ENCODE measurements at places on chromosomes 3 and 15.

DNA sequence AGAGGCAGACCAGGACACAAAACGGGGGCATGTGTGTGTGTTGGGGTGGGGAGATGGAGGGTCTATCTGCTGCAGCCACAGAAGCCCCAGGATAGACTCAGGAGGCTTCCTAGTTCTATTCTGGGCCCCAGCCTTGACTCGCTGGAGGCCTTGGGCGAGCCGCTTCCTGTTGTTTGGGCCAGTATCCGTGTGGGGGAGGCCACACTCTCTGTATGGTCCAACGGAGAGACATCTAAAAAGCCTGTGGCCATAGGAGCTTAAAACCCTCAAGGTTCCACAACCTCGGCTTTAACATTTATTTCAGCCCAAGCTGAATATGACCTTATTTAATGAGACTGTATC is 32.8 kb downstream of the POC1A start:
- no peak for DNase-seq

DNA sequence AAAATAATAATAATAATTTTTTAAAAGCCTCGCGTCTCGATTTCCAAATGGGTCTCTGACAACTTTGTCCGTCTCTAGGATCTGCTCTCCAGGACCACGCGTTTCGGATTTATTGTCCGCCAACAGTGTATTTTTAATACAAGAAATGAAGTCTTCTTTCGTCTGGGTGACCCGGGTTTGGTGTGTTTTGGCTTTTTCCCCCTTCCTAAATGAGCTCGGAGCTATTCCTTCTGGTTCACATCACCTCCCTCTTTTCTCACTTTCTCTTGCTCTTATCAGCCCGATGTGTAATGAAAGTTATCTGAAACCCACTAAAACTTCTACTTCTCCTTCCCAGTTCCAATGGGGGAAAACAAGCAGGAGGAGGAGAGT is 516.7 kb downstream of the MECOM start:
- no peak for DNase-seq

DNA sequence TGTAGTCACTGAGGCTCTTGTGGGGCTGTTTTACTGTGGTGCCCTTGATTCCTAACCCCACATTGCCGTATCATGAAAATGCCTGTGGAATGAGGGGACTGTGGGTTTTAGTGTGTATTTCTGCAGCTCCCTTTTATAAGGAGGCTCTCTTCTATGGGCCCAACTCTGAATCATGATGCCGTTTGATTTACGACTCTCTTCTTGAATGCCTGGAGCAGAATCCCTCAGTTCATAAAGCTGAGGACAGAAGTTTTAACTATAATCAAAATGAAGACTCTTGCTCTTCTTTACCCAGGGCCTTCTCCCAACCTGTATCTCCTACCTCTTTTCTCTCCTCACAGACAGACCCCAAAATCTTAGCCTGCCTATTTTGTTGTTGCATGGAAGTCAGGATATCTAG is 109.5 kb downstream of the RARB start:
- DNase-seq = no peak

DNA sequence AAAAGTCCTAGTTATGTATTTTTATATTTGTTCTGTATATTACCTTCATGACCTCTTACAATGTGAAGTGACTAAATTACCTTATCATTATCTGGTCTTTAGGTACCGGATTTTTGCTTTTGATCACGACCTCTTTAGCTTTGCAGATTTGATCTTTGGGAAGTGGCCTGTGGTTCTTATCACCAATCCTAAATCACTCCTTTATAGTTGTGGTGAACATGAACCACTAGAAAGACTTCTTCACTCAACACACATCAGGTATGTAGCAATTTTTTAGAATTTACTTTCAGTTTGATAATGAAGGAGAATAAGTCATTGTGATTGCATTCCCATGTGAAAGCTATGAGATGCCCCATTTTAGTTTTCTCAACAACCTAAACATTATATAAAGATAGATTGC is 18.3 kb downstream of the TMEM62 start:
- DNase-seq = no peak

DNA sequence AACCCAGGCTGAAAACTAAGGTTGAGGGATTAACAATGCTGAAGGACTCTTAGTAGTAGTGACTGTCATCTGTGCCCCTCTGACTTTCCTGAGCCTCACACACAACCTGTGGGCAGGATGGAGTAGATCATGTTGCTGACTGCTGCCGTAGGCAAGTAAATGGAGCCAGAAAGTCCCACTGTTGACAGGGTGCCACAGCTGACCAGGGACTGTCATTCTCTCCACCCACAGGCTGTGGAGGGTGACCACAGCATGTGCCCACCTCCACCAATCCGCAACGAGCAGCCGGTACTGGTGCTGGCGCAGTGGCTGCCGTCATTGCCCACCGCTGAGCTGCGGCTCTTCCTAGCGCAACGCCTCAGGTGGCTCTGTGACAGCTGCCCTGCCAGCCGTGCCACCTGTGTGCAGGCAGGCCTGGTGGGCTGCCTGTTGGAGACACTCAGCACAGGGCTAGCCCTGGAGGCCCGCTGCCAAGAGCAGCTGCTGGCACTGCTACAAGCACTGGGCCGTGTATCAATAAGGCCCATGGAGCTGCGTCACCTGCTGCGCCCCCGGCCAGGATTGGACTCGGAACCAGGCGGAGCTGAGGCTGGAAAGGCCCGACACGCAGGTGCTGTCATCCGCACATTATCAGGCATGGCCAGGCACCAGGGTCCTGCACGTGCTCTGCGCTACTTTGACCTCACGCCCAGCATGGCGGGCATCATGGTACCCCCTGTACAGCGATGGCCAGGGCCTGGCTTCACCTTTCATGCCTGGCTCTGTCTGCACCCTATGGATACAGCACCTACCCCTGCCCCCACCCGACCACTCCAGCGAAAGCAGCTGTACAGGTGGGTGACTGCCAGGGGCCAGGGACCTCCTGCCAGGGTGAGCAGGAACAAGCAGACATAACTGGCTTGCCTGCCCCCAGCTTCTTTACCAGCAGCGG is 15.6 kb downstream of the NBEAL2 start:
- DNase-seq = no peak

DNA sequence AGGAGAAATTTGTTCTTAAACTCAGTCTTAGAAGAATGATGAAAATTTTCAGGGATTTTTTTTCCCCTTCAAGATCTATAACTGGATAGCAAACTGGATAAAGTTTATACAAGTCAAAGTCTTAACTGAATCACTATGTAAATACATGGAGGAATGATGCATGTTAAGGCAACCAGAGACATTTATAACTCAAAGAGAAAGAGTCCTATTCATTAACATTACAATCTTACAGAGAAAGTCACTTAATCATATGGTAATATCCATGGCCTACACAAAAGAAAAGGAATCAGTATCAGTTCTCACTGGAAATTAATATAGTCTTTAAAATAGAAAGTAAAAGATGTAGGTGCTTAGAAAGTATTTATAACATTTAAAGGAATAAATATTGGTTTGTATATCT is 869.1 kb downstream of the TBL1XR1 start:
- DNase-seq = no peak

- no peak for DNase-seq
Measured at GRCh38 chr3:61771976-61772375, 210.6 kb downstream of the PTPRG start.

DNA sequence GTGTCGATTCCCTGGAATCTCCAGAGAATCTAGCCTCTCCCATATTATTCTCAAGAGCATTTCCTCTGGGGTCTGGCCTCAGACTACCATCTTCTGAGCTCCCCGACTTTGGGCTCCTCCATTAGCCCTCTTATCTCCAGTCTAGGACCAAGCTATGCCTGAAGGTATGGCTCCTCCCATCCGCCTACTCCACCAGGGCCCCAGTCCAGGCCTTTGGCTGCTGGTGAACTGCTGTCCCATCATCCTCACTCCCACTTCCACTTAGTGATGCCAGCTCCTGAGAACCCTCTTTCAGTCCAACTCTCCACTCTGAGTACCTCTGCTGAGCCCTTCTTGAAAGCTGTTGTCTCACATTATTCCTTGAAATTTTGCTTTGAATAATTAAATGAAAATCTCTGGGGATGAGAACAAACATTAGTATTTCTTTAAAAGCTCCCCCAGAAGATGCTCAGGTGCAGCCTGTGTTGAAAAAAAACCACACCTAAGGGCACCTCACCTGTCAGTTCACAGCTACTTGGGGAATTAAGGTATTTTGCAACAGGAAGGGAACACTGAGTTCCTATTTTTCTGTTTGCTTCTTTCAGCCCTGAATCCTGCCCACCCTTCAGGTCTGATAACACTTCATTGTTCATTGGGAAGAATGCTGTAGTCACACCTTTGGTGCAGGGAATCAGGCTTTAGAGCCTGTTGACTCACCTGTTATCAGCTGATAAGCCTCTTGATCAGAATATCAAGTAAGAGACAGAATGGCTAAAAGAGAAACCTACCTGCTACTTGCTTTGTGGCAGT is 9.5 kb downstream of the CLDN18 start:
- no peak for DNase-seq

Data from effector memory CD8-positive, alpha-beta T cell (primary cell).